ENCODE measurements at places on chromosomes 6 and 20.

GRCh38 chr6:1739680-1740079 lies 130.0 kb downstream of the FOXC1 start:
- DNase-seq, result no peak

- peak; percentile 47 for DNase-seq
These were observed 14.7 kb upstream of the SIM1 start for GRCh38 chr6:100479179-100480035.

- DNase-seq, result no peak
These were observed 140.4 kb upstream of the CITED2 start for GRCh38 chr6:139514819-139515218.

GRCh38 chr6:125088963-125089362 lies 64.6 kb upstream of the TPD52L1 start:
- DNase-seq, result no peak

GRCh38 chr6:43627008-43627825 lies 1.8 kb downstream of the GTPBP2 start:
- DNase-seq, result peak; percentile 10

DNA sequence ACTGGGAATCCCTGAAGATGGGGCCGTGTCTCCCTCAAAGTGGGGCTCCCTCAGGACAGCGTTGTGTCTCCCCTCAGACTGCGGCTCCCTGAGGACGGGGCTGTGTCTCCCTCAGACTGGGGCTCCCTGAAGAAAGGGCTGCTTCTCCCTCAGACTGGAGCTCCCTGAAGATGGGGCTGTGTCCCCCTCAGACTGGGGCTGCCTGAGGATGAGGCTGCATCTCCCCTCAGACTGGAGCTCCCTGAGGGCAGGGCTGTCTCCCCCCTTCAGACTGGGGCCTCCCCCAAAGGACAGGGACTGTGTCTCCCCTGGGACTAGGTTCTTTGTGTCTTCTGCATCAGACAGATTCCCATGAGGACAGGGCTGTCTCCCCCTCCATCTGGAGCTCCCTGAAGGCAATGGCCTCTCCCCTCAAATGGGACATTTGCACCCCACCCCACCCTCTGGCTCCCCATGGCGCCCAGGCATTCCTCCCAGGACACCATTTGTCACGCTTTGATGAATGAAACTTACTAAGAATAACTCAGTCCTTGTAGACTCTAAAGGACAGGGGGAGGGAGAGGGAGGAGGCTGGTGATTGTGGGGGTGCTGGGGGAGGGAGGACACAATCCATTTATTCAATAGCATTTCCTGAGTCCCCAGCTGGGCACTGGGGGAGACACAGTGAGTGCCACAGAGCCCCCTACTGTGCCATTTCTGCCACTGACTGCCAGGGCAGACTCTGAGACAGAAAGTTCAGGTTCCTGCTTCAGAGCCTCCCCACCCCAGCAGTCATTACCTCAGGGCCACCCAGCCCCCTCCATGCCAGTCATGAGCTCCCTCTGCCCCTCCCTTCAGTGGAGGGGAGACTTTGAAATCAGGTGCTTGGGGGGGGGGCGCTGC lies 122.4 kb downstream of the MRPL14 start:
- no peak for DNase-seq

DNA sequence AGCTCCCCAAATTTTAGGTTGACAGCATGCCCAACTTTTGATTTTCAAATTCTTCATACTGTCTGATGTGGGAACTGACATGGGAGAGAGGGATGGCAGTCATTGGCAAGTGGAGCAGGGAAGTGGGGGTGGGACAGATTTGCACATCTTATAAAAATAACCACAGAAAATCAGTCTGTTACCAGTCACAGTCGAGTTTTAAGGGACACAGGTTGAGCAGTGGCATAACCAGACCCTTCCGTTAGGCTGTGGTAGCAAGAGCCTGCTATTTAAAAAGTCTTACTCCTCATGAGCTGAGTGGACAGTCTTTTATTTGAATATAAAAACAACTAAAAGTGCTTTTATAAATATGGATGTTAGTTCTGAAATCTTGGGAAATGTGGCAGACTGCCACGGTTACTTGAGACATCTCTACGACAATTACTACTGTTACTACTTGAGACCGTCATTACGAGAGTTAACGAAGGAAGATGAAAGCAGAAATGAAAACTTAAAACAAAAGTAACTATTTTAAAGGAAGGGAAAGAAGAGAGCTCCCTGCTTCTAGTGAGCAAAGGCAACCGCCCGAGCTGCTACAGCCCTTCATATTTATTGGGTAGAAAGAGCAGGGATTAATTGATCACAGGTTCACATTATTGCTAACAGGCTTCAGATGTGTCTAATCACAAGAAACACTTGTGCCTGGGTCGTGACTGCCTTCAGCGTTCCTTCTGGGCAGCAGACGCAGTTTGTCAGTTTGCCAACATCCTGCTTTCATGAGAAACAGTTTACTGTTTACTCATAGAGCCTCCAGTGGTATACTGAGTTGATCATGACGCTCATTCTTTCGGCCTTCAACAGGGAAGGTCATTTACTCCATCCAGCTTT lies 71.3 kb downstream of the EFHC1 start:
- no peak for DNase-seq

GRCh38 chr6:35737413-35738211 lies 780 bp downstream of the ARMC12 start:
- DNase-seq, result no peak

- DNase-seq, result no peak
These were observed 101.3 kb downstream of the SNX5 start for GRCh38 chr20:17867131-17867925.

- no peak for DNase-seq
These were observed 172.1 kb upstream of the RUNX2 start for GRCh38 chr6:45156075-45156474.

GRCh38 chr20:18858816-18859215 lies 45.2 kb downstream of the SCP2D1 start:
- no peak for DNase-seq

GRCh38 chr6:112214739-112215269 lies 39.6 kb downstream of the LAMA4 start:
- DNase-seq, result no peak

DNA sequence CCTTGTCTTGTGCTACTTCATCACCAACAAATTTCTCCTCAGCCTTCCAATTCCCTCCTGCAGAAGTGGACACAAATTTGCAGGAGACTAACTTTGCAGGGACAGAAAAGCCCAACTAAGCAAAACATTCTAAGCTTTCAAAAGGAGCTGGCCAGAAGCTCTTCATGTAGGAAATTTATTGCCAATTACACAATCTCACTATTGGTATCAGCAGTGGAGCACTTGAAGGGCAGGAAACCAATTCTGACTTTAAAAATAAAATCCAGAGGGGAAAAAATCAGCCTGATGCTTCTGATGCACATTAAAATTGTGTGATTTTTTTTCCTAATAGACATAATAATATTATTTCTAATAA lies 193.3 kb downstream of the LY86 start:
- DNase-seq, result no peak

- no peak for DNase-seq
These were observed 9.3 kb downstream of the AURKA start for GRCh38 chr20:56382696-56383095.

DNA sequence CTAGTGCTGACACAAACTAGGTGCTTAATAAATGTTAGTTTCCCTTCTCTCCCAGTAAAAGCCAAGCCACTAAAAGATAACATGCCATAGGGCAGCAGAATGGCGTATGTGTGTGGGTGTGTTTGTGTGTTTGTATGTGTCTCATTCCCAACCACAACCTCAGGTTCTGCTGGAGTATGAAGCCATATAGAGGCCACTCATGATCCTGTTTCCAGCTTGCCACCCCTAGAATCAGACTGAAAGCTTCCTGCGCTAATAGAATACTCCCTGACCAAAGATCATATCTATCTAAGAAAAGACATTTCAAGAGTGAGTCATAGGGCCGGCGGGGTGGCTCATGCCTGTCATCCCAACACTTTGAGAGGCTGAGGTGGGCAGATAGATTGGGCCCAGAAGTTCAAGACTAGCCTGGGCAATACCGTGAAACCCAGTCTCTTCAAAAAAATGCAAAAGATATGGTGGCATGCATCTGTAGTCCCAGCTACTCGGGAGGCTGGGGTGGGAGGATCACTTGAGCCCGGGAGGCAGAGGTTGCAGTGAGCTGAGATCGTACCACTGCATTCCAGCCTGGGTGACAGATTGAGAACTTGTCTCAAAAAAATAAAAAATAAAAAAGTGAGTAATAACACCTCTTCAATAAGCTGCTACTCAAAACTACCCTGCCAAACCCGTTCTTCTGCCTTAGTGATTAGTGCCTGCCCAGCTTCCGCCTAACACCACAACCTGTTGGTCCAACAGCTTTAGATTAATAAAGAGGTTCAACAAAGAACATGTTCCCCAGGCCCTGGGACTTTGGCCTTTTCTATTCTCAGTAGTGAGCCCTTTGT lies 11.8 kb upstream of the SNRPC start:
- no peak for DNase-seq

DNA sequence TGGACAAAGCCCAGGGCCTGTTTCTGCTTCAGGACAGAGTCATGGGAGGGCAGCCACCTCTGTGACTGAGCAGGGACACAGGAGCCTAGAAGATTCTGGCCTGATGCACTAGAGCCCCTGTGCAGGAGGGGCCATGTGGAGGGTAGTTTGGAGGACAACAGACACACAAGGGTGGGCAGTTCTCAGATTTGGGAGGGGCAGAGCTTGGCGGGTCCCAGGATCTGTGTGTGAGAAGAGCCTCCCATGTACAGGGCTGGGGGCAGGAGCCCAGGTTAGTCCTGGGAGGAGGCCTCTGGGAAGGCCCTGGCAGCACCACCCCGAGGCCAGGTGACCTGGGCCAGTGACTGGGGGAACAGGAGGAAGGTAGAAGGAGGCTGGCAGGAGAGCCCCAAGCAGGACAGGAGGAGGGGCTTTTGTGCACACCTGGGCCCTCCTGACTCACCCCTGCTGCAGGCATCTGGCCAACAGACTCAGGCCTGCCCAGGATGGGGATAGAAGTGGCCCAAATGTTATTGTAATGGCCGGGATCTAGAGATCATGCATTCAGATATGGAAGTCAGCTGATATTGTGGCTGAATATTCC lies 1.4 kb upstream of the ULBP3 start:
- no peak for DNase-seq

DNA sequence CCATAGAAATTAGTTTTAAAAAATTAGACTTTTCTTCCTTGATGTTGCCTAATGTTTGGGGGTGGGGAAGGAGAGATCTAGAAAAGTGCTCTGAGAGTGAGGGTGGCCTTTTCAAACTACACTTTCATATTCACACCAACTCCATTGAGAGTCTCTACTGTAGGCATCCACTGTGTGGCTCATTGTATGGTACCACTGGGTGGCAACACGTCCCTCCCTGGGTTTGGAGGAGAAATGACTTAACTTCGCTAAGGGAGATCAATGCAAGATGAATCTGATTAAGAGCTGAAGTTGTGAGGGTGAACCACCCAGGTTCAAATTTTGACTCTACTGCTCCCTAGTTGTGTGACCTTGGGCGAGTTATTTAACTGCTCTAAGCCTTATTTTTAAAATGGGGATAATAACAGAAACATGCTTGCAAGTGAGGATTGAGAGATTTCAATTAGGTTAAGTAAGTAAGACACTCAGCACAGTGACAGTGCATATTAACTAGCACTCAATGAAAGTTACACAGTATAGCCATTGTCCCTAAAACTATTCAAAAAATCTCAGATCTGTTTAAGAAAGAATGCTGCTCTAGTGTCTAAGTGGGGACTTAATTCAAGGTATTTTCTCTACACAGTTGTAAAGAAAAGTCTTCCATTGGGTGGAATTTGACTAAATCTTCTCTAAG lies 193.5 kb upstream of the CNR1 start:
- DNase-seq, result no peak

GRCh38 chr6:89580997-89581666 lies 57.4 kb downstream of the LYRM2 start:
- DNase-seq, result no peak

DNA sequence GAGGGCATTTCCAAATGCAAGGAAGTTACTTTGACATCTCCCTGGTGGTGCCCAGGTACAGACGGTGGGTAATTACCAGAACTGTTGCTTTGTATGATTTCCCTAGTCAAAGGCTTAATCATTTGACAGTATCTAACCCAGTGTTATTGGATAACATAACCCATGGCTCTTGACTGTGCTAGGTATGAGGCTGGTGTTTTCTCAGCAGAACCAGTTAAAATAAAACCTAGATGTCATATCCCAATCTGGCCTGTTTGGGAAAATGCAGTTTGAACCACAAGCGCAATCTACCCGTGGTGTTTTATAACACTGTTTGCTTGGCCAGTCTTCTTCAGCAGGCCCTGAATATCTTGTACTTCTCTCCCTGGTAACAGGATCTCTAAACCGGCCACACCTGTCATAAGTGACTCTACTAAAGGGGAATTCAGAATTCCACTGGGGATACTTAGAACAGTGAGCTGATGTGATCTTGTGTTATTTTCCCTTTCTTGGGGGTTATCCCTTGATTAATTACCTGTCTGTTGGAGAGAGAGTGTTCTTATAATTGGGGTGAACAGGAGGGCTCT lies 32.8 kb downstream of the PPP1R14C start:
- DNase-seq, result no peak

- no peak for DNase-seq
These were observed 111.2 kb downstream of the KCNQ5 start for GRCh38 chr6:72733045-72733444.

- DNase-seq, result no peak
These were observed 46.4 kb downstream of the AKAP12 start for GRCh38 chr6:151286214-151286613.

DNA sequence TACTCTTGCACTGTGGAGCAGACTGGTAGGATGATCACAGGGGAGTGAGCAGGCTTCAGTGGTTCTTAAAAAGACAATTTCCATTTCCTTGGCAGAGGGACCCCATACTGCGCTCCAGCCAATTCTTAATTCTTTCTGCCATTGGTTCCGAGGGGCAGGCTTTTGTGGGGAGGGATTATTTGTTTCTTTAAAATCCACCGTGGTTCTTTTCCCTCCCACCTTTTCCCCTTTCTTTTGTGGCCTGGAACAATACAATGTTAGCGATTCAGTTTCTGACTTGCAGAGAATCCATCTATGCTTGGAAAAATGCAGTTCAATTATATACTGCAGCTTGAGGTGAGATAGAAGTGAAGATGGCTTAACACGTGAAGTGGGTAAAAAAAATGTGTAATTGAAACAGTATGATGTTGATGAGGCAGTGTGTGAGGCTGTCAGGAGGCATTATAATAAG lies 379.0 kb upstream of the FLRT3 start:
- no peak for DNase-seq

All from hippocampal formation (tissue), 2 donors.